Activated CD8-positive, alpha-beta T cell treated with anti-CD3 and anti-CD28 coated beads for 36 hours (primary cell): ENCODE measurements at places on chromosomes 5 and 9.

DNA sequence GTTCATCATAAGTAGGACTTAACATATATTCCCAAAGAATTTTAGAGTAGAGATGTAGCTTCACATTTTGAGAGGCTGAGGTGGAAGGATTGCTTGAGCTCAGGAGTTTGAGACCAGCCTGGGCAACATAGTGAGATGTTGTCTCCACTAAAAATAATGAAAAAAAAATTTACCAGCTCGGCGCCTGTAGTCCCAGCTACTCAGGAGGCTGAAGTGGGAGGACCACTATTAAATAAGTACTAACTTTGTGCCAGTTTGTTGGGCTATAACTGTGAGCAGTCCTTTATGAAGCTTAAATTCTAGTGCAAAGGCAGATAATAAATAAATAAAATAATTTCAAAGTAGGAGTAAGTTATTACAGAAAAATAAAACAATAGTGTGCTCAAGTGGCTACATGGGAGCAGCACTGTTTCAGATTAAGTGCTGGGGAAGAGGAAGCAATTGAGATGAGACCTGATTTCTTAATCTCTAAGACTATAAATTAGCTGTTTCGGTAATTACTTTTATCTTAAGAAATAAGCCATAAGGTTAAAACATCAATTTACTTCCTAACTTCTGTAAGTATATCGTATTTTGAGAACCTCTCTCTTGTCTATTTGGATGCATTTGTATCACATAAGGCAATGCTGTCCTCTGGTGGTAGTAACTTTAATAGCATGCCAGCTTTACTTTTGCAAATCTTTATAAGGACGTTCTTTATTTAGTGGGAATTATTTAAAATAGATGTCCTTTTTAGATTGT, 98.9 kb downstream of the CSNK1G3 start:
- H3K4me3 ChIP-seq = no peak overlapping the region
- H3K4me1 ChIP-seq = peaks cover 8% of the 10 kb centered on the region
- DNase-seq = peak; percentile 28
- no peaks in the 10 kb centered on the region for H3K27me3 ChIP-seq
- peak overlapping the region; percentile 8 for H3K27ac ChIP-seq

DNA sequence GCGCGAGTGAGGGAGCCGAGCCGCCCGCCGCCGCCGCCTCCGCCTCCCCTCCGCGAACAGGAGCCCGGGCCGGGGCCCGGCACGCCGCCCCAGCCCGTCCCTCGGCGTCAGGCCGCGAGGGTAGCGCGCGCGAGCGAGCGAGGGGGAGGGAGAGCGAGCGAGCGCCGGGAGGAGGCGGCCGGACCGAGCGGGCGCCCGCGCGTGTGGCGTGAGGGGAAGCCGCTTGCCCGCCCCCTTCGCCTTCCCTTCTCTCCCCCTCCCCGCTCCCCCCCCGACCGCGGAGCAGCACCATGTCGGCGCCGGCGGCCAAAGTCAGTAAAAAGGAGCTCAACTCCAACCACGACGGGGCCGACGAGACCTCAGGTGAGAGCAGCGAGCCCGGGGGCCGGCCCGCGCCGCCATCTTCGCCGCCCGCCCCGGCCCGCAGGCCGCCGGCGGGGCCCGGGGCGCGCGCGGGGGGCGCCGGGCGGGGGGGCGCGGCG, 312 bp downstream of the SET start:
- peaks cover 62% of the 10 kb centered on the region for H3K4me1 ChIP-seq
- DNase-seq = peak; percentile 57
- H3K27ac ChIP-seq = peak overlapping the region; percentile 66

- peak overlapping the region; percentile 91 for H3K27ac ChIP-seq
- peak; percentile 71 for DNase-seq
- no peak overlapping the region for H3K4me3 ChIP-seq
- peaks cover 15% of the 10 kb centered on the region for H3K27me3 ChIP-seq
- peaks cover 40% of the 10 kb centered on the region for H3K4me1 ChIP-seq
Observed at GRCh38 chr9:109411798-109412352, 86.2 kb downstream of the PTPN3 start.

DNA sequence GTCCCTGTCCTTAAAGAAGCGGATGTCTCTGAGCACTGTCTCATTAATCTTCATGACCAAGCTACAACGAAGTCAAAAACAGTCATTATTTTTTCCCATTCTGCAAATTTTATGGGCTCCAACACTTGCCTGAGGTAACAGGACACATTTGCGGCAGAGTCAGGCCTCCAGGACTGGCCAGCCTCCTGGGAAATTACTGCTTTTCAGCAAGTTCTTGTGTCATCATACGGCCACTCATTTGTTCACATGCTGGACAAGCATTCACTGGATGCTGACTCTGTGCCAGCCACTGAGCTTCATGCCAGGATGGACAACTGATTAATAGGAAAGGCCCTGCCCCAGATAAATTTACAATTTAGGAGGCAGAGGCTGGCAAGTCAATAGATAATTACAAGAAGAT, 305.7 kb downstream of the ACTL7B start:
- no peaks in the 10 kb centered on the region for H3K4me1 ChIP-seq
- no peaks in the 10 kb centered on the region for H3K36me3 ChIP-seq
- no peak for DNase-seq

GRCh38 chr5:179866241-179867078, 7.8 kb upstream of the MRNIP start:
- H3K4me1 ChIP-seq = peaks cover 4% of the 10 kb centered on the region
- no peak overlapping the region for H3K4me3 ChIP-seq
- H3K27me3 ChIP-seq = no peaks in the 10 kb centered on the region
- H3K27ac ChIP-seq = no peak overlapping the region
- peaks cover 27% of the 10 kb centered on the region for H3K36me3 ChIP-seq

DNA sequence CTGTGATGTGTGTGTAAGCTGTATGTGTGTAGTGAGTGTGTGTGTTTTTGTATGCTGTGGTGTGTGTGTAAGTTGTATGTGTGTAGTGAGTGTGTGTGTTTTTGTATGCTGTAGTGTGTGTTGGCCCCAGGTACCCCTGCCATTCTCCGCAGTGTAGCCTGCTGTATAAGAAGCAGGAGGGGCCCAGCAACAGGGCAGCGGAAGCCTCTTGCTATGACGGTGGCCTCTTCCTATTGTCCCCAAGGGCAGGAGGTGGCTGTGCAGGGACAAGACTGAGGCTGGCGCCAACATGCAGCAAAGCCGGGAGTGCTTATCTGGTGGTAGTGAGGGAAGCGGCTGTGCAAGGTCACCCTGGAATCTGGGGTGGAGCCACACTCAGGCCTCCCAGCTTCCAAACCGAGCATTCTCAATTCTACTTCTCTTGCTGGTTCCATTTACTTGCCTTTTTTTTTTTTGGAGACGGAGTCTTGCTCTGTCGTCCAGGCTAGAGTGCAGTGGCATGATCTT, 5.1 kb downstream of the SPAAR start:
- no peaks in the 10 kb centered on the region for H3K36me3 ChIP-seq
- peaks cover 29% of the 10 kb centered on the region for H3K4me1 ChIP-seq
- no peaks in the 10 kb centered on the region for H3K27me3 ChIP-seq
- H3K27ac ChIP-seq = no peak overlapping the region

- no peaks in the 10 kb centered on the region for H3K36me3 ChIP-seq
- H3K4me1 ChIP-seq = no peaks in the 10 kb centered on the region
- H3K27ac ChIP-seq = no peak overlapping the region
- H3K27me3 ChIP-seq = no peaks in the 10 kb centered on the region
Observed at GRCh38 chr5:41445937-41446563, 64.4 kb downstream of the PLCXD3 start.

GRCh38 chr5:32445287-32445758, 783 bp upstream of the ZFR start:
- H3K4me1 ChIP-seq = peaks cover 30% of the 10 kb centered on the region
- no peak overlapping the region for H3K27ac ChIP-seq
- H3K36me3 ChIP-seq = peaks cover 22% of the 10 kb centered on the region
- H3K4me3 ChIP-seq = peak overlapping the region; percentile 89
- DNase-seq = no peak
- peaks cover 4% of the 10 kb centered on the region for H3K27me3 ChIP-seq

- H3K27me3 ChIP-seq = no peaks in the 10 kb centered on the region
- peaks cover 9% of the 10 kb centered on the region for H3K36me3 ChIP-seq
- no peak for DNase-seq
- H3K27ac ChIP-seq = no peak overlapping the region
- H3K4me1 ChIP-seq = no peaks in the 10 kb centered on the region
- H3K4me3 ChIP-seq = no peak overlapping the region
Observed at GRCh38 chr9:97475059-97475458, 26.4 kb upstream of the TMOD1 start.

- no peaks in the 10 kb centered on the region for H3K27me3 ChIP-seq
- peak overlapping the region; percentile 13 for H3K27ac ChIP-seq
- H3K36me3 ChIP-seq = peaks cover 33% of the 10 kb centered on the region
- no peak overlapping the region for H3K4me3 ChIP-seq
- peaks cover 17% of the 10 kb centered on the region for H3K4me1 ChIP-seq
Observed at GRCh38 chr5:172046593-172046992, 40.2 kb upstream of the FBXW11 start.

DNA sequence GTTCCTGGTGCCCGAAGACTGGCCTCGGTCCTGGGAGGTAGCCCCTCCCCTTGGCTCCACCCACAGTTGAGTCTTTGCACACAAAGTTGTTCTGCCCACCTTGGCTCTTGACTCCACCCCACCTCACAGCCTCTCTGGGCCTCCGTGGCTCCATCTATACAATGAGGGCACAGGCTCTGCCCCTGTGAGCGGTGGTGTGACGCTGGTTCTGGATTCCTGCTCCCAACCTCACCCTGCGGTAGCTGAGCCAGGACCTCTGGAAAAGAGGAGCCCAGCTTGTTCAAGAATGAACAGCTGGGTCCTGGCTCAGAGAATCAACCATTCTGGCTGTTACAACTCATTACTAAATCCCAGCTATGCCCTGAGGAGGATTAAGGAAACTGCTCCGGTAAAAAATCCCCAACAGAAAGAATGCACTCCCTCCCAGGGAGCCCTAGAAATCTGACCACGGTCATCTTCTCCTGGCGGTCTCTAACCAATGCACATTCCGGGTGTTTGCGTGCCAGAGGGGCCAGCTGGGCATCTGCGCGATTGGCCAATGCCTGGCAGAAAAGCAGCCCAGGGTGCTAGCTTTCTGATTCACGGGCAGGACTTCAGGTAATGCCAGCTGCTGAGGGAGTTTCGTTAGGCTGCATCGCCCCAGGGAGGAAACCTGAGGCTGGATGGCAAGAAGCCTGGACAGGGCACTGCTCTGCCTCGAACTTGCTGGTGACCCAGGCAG, 9.9 kb upstream of the GRHPR start:
- H3K4me3 ChIP-seq = no peak overlapping the region
- H3K27me3 ChIP-seq = no peaks in the 10 kb centered on the region
- no peaks in the 10 kb centered on the region for H3K36me3 ChIP-seq
- H3K27ac ChIP-seq = no peak overlapping the region
- peaks cover 25% of the 10 kb centered on the region for H3K4me1 ChIP-seq
- no peak for DNase-seq

GRCh38 chr5:1247811-1248210, 22.6 kb downstream of the SLC6A18 start:
- H3K36me3 ChIP-seq = no peaks in the 10 kb centered on the region

DNA sequence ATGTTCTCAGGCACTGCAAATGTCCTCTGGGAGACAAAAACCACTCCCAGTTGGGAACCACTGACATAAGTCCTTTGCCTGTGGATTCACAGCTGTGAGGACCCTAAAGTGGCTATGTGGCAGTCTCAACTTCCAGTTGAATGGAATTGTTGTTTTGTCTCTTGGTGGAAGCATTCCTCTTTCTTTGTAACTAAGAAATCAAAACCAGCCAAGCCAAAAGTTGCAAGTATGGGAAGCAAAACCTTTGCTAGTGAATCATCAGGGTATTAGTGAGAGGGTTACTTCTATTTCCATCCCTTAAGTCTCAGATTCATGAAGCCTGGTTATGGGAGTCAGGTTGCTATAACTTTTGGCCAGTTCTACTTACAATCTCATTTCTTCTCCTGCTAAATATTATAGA, 49.8 kb upstream of the RPS23 start:
- DNase-seq = no peak
- no peak overlapping the region for H3K4me3 ChIP-seq
- H3K27ac ChIP-seq = no peak overlapping the region
- peaks cover 6% of the 10 kb centered on the region for H3K27me3 ChIP-seq

DNA sequence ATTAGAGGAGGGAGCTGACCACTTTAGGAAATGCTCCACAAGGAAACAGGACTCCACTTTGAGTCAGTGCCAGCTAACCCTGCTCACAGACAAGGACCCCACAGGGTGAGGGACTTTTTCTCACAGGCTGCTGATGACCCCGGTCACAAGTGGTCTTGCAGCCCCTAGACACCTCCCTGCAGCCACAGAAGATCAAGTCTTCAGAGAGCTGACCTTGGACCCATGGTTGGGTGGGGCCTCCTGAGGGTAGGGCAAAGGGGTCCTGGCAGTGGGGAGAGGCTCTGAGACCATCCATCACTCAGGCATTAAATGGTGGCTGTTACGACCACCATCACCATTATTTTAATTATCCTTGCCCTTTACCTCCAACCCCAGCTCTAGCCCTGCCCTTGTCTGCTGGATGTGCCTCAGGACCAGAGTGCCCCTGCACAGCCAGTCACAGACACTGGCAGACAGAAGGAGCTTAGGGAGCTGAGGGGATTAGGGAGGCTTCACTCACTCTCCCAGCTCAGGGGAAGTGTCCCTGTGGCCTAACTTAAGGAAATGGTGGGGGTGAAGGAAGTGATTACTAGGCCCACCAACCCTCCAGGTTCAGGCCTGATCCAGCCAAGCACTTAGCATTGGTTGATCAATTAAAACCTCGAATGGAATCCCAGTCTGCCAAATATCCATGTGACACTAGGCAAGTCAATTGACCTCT, 1.6 kb downstream of the ACSL6 start:
- H3K36me3 ChIP-seq = no peaks in the 10 kb centered on the region
- H3K4me1 ChIP-seq = peaks cover 21% of the 10 kb centered on the region
- peaks cover 29% of the 10 kb centered on the region for H3K27me3 ChIP-seq
- H3K27ac ChIP-seq = no peak overlapping the region

DNA sequence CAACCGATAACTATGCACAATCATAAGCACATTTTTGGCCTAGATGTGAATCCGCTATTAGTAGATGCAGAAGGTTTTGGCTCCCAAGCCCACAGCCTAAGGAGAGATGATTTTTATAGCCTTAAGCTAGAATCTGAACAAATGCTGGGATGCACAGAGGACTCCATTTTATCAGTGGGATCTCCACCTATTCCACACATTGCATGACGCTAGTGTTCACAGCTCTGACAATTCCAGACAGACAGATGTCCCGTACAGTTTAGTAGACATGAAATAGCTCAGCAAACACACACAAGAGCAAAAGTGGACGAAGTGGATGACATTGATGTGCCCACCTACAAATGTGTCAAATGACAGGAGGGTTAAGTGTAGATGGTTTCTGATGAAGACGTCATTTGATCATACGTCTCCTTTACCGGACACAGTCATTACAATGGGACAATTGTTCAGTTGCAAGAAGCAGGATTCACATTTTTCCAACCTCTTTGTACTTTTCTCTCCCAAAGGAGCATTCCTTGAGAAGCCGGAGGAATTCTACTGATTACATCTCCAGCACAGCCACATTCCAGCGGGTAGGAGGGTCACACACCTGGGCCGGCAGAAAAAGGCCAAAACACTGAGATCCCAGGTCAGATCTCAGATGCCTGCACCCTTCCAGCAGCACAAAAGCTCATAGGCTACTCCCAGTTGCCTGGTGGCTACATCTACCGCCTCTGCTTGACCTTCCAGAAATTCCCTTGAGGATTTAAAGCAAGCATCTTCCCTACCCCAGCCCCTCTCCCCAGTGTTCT, 202.4 kb downstream of the SLIT3 start:
- H3K4me3 ChIP-seq = no peak overlapping the region
- H3K27ac ChIP-seq = no peak overlapping the region
- no peak for DNase-seq
- no peaks in the 10 kb centered on the region for H3K36me3 ChIP-seq
- no peaks in the 10 kb centered on the region for H3K4me1 ChIP-seq
- no peaks in the 10 kb centered on the region for H3K27me3 ChIP-seq

- no peak overlapping the region for H3K27ac ChIP-seq
- no peaks in the 10 kb centered on the region for H3K27me3 ChIP-seq
- DNase-seq = peak; percentile 1
- peaks cover 28% of the 10 kb centered on the region for H3K36me3 ChIP-seq
- H3K4me3 ChIP-seq = no peak overlapping the region
Observed at GRCh38 chr9:93100276-93100636, 4.2 kb downstream of the CARD19 start.
